OCI-M1 (cell line): ENCODE measurements at places on chromosomes 16 and 17.
A peak's percentile ranks its signal among the peaks of the same experiment; 100 is the strongest.

GRCh38 chr16:29994600-29995323, 655 bp downstream of the HIRIP3 start:
- peak; percentile 81 for DNase-seq

DNA sequence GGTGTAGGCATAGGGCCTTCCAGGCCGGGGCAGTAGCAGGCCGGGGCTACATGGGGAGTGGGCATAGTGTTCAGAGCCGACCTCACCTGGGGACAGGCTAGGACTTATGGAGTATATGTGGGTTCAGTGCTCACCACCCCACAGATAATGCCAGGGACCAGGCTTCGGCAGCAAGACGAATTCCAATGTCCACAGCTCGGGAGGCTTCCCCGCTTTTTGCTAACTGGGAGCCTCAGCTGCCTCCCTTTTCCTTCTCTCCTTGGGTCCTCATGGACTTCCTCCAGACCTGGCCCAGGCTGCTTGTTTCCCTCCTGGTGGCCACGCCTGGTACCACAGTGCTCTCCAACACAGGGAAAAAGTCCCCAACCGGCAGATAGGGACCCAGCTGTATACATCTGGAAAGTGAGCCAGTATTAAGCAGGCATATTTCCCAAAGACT, 20.1 kb upstream of the SLC46A1 start:
- peak; percentile 51 for DNase-seq

GRCh38 chr17:59154292-59154720, 680 bp downstream of the SKA2 start:
- peak; percentile 74 for DNase-seq

DNA sequence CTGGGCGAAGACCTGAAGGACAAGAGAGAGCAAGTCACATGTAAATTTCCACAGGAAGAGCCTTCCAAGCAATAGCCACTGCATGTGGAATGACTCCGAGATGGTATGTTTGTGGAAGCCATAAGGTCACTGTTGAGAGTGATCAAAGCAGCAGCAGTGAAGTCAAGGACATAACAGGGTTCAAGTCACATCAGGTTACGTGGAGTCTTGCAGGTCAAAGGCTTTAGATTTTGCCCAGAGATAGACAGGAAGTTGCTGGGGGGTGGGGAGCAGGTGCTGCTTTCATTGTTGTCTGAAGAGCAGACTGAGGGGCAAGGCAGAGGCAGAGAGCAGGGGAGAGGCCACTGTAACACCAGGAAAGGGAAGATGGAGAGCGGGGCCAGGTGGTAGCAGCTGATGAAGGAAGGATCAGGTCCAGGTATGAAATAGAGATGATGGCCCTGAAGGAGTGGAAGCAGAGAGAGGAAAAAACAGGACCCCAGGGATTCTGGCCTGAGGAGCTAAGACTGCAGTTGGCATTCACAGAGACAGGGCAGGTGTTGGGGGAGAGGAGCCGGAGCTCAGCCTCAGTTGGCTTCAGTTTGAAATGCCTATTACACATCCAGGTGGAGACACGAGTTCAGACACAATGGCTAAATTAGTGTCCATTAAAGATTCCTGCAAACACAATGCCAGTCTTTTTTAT, 129.3 kb upstream of the AXIN2 start:
- no peak for DNase-seq

- no peak for DNase-seq
These were observed 895 bp downstream of the BRD7 start for GRCh38 chr16:50367777-50368409.

DNA sequence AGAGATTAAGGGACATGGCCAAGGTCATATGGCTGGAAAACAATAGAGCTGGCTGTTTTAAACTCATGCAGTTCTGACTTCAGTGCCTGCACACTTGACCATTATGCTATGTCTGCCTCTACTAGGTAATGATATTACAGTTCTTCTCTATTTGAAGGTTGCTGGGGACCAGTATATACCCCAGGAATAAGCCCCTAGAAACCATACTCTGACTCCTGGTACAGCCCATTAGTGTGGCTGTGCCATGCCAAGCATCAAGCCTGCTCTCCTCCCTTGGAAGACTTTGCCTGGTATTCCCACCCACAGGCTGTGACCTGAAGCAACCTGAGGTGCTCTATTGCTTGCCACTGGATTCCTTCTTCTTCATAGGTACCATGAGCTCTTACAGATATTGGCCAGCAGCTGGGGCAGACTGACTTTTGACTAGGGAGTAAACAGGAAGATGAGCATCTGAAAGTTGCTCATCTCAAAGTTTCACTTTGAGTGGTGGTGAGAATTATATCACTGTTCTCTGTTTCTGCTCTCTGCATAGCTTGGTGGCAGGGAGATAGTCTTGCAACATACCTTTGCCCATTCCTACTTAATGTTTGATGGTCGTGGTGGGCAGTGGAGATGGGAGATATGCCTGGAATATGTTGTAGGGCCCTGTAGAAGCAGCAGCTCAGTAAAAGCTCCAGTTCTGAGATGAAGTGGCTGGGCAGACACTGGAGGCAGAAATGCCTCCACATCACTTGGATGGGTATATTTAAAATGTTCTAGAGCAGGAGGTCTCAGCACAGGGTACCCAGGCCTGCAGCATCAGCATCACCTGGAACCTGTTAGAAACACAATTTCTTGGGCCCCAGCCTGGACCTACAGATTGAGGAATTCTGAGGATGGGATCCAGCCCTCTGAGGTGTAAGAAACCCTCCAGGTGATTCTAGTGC, 274.7 kb downstream of the HS3ST4 start:
- DNase-seq: no peak
